ENCODE measurements at places on chromosomes 4 and X.
A peak's percentile ranks its signal among the peaks of the same experiment; 100 is the strongest.

- peak; percentile 57 for DNase-seq
Measured at GRCh38 chr4:74317616-74318246, 9.5 kb downstream of the EPGN start.

DNA sequence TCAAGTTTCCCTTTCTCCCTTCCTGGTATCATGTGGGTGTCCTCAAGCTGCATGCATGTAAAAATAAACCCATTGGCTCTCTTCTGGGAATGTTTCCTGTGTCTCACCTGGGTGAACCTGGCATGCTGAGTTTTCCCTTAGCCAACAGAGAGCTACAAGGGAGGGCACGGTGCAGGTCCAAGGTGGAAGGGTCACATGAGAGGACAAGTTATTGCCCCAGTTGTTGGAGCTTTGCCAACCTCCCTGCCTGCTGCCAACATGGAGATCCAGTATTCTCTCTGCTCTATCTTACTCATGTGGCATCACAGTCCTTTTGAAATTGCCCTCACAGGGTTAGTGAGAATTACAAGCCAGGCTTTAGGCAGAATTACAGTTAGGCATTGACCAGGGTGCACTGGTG is 196.1 kb upstream of the GYPA start:
- DNase-seq: no peak

DNA sequence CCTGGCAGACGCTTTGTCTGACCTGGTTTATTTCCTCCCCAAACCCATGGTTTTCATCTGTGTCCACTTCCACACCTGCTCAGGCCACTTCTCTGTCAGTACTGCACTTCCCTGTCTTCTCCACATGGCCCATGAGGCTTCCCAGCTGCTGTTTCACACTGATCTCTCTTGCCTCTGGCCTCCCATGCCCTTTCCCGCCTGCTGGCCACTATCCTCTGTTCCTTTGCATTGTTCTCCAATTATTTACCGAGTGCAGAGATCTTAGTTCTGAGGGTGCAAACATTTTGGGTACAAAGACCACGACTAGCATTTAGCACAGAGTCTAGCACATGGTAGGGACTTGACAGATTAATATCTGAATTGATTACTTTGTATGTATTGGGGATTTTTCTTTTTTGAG is 174.8 kb upstream of the NPY2R start:
- no peak for DNase-seq

GRCh38 chr4:80097400-80098177 is 24.6 kb upstream of the ANTXR2 start:
- DNase-seq: peak; percentile 90

- peak; percentile 6 for DNase-seq
Measured at GRCh38 chrX:9745417-9746115, 20.1 kb downstream of the GPR143 start.

GRCh38 chr4:25020236-25020635 is 10.5 kb downstream of the LGI2 start:
- peak; percentile 75 for DNase-seq

- DNase-seq: no peak
Measured at GRCh38 chrX:45001048-45001447, 128.1 kb downstream of the KDM6A start.

- DNase-seq: no peak
Measured at GRCh38 chrX:54280466-54280865, 77.4 kb downstream of the WNK3 start.

GRCh38 chr4:113077575-113077974 is 28.1 kb downstream of the ANK2 start:
- DNase-seq: no peak

DNA sequence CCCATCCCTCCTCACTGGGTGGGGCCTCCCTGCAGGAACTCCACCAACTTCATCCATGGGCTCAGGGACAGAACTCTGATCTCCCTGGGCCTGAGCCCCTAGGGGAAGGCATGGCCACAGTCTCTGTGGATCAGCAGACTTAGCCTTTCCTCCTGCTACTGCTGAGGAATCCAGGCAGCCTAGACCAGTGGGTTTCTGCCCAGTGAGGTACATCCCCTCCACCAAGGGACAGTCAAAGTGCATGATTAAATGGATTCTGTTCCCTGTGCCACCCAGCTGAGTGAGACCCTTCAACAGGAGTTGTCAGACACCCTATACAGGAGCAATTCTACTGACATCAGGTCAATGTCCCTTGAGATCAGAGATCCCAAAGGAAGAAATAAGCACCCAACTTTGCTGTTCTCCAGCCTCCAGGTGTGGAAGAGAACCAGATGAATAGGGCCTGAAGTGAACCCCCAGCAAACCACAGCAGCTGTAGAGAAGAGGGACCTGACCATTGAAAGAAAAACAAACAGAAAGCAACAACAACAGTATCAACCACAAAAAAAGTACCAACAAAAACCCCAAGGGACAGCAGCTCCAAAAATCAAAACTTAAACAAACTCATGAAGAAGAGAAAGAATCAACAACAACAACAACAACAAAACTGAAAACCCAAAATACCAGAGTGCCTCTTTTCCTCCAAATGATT is 84.8 kb downstream of the CHIC1 start:
- no peak for DNase-seq

- DNase-seq: no peak
Measured at GRCh38 chr4:169440446-169440845, 169.7 kb upstream of the SH3RF1 start.

- peak; percentile 47 for DNase-seq
Measured at GRCh38 chr4:185204238-185204910, 574 bp upstream of the CFAP97 start.

GRCh38 chr4:81491943-81492342 is 20.2 kb upstream of the RASGEF1B start:
- DNase-seq: no peak

DNA sequence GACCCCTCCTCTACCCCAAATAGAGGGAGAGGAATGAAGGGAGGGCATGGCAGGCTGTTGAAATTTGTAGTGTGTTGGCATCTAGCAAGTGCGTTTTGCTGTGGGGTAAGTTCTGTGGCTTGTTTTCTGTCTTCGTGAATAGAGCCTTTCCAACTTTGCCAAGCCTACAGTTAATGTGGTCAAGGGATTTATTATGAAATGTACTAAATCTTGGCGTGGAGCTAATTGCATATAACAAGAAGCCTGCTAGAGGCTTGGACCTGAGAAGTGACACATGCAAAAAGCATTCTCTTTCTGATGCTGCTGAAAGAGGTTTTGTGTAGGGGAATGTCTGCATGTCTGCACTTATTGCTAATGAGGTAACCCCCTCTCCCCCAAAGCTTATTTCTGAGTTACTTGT is 132.2 kb downstream of the BMPR1B start:
- DNase-seq: peak; percentile 32

DNA sequence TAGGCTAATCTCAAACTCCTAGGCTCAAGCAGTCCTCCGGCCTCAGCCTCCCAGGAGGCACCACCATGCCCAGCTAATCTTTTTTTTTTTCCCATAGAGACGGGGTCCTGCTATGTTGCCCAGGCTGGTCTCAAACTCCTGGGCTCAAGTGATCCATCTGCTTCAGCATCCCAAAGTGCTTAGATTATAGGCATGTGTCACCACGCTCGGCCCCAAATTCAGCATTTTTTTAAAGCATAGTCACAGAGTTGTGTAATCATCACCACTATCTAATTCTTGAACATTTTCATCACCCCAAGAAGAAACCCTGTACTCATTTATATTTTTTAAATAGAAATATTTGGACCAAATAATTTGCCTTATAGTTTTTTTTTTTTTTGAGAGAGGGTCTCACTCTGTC is 10.3 kb downstream of the CENPI start:
- DNase-seq: peak; percentile 71
